Pulmonary artery endothelial cell (primary cell): ENCODE measurements at places on chromosomes 1 and 21.

GRCh38 chr1:78622548-78622947 is 2.3 kb downstream of the IFI44L start:
- DNase-seq = no peak

GRCh38 chr1:204320382-204320804 is 39.3 kb downstream of the PLEKHA6 start:
- no peak for DNase-seq

GRCh38 chr1:66778969-66779368 is 22.1 kb downstream of the INSL5 start:
- no peak for DNase-seq

DNA sequence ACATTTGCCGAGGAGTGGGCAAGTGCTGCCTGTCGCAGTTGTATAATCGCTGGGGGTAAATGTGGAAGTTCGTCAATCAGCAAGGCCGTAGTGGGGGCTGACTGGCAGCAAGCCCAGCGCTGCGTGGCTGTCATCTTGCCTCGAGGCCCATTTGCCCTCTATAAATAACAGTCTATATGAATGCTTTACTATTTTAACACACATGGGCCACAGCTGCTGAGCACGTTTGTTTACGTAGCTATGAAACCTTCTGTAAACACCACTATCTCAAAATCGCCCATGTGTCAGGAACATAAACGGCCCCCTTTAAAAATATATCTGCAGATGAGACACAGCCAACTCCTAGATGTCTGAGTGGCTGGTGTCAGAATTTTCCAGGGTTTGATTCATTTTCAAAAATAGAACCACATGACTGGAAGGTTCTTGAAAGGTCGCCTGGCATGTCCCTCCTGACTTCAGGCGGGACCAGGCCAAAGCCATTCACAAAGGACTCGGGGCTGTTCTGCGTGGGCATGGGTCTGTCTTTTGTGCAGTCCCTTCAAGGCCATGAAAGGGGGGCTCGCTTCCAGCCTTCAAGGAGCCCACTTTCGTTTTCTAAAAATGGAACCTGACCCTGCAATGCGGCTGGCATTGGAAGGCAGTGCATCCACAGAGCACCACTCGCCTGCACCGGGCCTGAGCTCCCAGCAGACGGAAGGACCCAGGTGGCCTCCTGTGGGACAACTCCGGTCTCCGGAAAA is 205.5 kb downstream of the KCNJ6 start:
- no peak for DNase-seq

DNA sequence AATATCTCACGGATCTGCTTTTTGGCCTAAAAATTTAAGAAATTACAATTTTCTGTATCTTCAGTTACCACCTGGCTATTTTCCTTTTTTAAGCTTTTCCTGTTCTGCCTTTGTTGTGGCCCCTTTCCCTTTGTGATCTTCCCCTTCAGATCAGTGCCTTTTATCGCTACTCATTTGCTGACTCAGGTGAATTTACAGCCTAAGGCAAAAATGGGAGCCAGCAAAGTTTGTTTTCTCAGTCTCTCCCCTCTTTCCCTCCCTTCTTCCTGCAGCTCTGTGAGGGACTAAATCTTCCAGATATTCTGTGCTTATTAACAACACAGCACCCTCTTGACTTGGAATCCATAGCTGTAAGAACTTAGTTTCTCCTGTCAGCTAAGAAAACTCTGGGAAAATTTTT is 5.3 kb upstream of the PRRC2C start:
- DNase-seq = no peak

- no peak for DNase-seq
Observed at GRCh38 chr1:209249785-209250440, 333.6 kb upstream of the CAMK1G start.

DNA sequence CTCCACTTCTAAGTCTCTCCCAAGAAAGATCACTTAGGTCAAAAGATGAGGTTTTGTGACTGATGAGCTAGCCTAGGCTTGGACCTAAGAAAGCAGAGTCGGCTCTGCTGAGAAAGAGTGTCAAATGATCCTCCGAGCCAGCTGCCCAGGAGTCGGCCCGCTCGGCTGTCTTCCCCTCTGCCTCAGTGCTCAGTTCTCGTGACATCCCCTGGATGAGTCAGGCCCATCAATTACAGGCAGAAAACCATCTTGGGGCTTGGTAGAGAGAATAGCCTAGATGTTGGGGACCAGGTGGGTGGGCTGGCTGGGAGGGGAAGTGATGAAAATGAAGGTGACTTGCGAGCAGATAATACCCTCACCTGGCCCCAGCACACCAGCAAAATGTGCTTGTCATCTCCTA is 60.5 kb downstream of the SLC66A1 start:
- DNase-seq = no peak

DNA sequence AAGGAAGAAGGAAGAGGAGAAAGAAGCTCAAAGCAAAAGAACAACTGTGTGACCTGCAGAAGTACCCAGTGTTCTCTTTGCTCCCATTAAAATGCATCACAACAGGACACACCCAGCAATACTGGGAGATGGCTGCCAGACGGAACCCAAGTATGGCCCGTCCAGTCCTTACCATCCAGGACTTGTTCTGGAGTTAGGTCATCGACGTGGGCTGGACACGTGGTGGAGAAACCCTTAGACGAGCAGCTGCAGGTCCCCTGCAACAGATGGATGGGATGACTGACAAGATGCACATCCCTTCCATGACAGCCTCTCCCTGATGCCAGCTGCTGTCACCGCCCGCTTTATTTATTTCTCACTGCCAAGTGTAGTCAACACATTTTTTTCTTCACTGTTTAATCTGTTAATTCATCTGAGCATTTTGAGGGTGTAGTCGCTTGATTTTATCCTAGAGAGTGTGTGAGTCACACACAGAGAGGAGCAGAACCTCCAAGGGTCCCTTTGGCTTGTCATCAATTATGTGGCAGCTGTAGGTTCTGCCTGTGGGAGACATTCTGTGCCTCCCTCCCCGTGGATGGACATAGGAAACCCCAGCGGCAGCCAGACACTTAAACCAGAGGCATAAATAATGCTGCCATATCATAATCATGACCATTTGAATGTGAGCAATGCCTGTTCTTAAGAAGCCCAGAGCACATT is 80.9 kb downstream of the ABCA4 start:
- no peak for DNase-seq
